Osteocyte (in vitro differentiated cells): ENCODE measurements at places on chromosomes 13 and 19.

GRCh38 chr19:5865772-5866171 lies 4.6 kb downstream of the FUT5 start:
- no peak for DNase-seq

- DNase-seq = no peak
Measured at GRCh38 chr13:101645871-101646270, 193.4 kb downstream of the ITGBL1 start.

DNA sequence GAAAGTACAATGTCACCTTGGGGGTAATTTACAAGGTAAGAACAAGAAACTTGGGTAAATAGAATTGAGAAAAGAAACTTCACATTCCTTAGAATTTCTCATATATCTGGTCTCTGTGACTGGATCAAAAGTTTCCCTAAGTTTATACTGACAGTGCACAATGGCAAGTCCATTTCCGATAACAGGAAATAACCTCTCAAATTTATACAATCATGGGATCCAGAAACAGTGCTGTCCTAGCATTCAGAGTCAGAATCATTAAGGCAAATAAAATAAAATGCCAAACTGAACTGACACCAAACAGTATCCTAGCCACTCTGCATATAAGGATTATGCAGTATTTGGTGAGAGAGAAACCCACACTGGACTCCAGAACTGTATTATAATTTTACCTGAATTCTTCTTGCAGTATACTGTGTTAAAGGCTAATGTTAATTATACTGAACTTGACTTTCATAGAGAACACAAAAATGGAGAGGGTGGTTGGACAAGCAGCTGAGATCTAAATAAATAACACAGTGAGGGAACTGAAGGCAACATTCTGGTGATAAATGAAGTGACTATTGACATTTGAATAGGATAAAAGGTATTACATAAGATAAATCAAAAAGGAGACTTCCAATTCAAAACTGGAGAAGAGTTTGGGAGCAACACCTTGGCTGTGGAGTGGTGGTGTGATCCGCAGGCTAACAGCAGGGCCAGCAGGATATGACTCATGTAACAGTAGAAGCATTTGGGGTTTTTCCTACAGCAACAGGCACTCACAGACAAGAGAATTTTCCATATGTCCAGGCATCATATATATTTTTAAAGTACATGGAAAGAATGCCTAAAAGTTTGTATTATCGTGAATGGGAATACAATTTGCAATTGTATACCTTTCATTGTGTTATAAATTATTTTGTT lies 932.5 kb upstream of the MIR17HG start:
- no peak for DNase-seq

- no peak for DNase-seq
Measured at GRCh38 chr13:104553186-104553585, 1487.0 kb upstream of the SLC10A2 start.

DNA sequence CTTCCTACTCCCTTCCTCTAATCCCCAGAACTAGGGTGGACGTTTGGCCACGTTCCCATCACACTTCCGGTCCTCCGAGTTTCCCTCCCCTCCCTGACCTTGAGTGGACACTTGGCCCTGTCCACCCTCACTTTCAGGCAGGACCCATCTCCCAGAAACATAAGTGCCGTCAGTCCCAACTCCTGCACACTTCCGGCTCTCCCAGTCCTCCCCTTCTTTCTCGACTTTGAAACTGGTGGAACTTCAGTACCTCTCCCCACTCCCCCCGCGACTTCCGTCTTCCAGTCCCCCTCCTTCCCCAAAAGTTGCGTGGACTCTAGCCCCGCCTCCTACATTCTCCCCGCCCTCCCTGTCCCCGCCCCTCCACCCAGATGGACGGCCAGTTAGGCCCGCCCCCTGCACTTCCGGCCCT lies 278 bp upstream of the ZNF274 start:
- DNase-seq = no peak

- peak; percentile 100 for DNase-seq
Measured at GRCh38 chr19:58558623-58559274, 338 bp upstream of the UBE2M start.

DNA sequence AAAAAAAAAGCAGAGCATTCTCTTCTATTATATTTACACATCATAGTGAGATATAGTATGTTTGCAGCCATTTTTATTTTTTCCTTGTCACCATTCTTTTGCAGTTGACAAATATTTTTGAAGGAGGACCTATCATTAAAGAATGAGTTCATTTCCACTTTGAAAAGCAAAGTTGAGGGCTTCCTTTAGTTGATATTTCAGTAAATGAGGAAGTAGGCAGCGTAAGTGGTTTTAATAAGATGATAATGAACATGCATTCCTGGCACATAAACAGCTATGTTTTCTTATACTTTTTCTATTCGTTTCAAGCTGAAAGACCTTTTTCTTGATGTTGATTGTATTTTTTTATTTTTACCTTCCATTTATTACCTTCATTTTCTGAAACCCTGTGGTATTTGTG lies 66.2 kb downstream of the ZMYM2 start:
- DNase-seq = no peak

DNA sequence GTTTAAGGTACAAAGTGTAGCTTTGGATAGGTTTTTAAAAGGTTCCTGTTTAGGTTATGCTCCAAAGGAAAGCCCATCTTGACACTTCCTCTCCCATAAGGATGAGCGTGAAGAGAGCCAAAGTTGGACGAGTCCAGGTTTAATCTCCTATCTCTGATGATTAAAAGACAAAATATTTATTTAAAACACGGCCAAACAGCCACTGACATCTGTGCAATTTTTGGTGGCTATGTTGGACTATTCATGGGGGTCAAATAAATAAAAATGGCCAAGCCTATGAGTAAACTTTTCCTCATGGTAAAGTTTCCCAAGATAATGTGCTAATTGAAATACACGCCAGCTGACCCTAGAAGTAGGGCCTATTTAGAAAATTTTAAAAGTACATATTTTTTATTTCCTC lies 69.0 kb upstream of the DOCK9 start:
- DNase-seq = no peak

- no peak for DNase-seq
Measured at GRCh38 chr13:85653681-85654080, 145.5 kb downstream of the SLITRK6 start.

GRCh38 chr13:45231722-45232121 lies 30.9 kb upstream of the KCTD4 start:
- no peak for DNase-seq

DNA sequence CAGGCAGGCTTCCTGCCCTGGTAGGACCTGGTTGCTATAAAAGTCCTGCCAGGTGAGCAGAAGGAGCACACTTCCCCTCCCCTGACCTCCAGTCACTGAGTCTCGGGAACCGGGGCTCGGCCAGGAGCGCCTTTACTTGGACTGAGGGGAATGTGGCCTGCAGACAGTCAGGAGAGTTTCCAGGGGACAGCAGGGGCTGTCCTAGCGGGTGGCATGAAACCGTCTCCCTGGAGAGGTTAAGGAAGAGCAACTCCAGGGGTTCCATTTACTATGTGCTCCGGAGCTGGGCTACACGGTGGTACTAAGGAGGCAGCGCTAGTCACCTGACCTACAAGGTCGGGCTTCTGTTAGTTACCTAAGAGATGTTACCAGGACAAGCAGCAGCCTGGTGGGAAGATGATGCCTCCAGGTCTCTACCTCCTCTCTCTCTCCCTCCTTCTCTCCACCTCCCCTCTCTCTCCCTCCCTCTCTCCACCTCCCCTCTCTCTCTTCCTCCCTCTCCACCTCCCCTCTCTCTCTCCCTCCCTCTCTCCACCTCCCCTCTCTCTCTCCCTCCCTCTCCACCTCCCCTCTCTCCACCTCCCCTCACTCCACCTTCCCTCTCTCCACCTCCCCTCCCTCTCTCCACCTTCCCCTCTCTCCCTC lies 4.1 kb upstream of the CNOT3 start:
- DNase-seq = peak; percentile 89

DNA sequence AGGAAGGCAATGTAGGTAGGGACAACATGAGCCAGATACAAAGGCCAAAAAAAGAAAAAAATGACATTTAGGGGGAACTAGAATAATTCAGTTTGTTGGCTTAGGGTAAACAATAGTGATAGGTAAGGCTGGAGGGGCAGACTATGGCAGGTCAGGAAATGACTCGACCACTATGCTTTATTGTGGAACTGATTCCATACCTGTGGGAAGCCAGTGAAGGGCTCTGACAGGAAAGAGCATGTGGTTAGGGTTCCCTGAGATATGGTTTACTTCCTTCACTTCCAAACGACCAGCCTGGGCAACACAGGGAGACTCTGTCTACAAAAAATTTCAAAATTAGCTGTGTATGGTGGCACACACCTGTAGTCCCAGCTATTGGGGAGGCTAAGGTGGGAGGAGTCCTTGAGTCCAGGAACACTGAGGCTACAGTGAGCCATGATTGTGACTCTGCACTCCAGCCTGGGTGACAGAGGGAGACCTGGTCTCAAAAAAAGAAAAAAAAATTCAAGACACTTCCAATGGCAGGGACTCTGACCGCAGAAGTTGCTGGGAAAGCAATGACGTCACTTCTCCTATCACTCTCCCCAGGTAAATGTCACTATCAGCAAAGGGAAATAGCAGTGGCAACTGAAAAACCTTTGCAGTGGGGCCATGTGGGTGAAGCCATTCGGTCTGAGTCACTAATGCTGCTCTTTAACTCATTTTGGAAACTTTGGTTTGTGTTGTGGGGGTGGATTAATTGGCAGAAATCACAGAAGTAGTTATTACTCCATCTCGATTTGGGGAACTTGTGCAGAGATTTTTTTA lies 192.8 kb upstream of the TSC22D1 start:
- no peak for DNase-seq

- DNase-seq = no peak
Measured at GRCh38 chr13:66461021-66461420, 769.1 kb downstream of the PCDH9 start.

GRCh38 chr13:108120302-108120701 lies 95.0 kb downstream of the LIG4 start:
- no peak for DNase-seq

DNA sequence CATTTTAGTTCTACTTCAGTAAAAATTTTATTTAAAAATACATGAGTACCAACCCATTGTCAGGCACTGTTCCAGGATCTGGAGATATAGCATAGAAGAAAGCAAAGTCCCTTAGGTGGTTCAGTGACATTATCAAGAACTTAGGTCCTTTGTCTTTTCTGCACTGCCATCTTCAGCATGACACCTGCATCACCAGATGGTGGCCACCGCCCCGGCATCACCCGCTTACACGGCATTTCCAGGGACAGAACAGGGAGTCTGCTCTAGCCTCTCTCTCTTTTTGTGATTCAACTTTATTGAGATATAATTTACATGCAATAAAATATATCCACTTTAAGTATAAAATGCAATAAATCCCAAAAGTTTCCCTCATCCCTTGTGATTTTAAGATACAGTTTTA lies 23.5 kb downstream of the DYRK1B start:
- no peak for DNase-seq

- no peak for DNase-seq
Measured at GRCh38 chr19:27868007-27868406, 1344.9 kb downstream of the UQCRFS1 start.

GRCh38 chr19:5600797-5601196 lies 21.8 kb downstream of the SAFB2 start:
- DNase-seq = no peak

- no peak for DNase-seq
Measured at GRCh38 chr13:75736173-75736572, 100.0 kb downstream of the LMO7 start.

DNA sequence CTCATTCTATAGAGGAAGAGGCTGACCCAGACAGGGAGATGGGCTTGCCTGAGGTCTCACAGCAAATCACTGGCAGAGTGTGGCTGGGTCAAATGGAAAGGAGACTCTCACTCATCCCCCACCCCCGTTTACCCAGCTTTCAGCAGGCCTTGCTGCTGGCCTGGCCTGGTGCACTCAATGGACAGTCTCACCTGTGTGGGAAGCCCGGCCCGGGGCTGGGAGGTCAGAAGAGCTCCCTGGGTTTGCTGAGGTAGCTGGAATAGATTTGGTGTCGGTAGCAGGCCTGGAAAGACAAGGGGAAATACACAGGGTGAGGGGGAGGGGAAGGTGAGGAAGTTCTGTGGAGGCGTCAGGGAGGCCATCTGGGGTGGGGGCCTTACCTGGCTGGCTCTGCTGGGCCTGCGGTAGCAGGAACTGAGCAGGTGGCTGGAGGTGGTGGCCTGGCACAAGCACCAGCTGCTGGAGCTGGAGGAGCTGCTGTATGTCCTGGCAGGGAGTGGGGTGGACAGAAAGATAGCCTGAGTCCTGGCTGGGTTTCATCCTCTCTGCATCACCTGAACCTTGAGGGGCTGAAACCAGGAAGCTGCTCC lies 23.5 kb downstream of the ZNF574 start:
- DNase-seq = no peak

GRCh38 chr19:39737891-39738290 lies at the start of gene CLC:
TSS of gene CLC (minus strand) at chr19:39738029. CDS start at chr19:39737952, 77 bp downstream.
- DNase-seq = no peak

- DNase-seq = peak; percentile 86
Measured at GRCh38 chr19:9075064-9075949, 11.6 kb upstream of the OR1M1 start.

DNA sequence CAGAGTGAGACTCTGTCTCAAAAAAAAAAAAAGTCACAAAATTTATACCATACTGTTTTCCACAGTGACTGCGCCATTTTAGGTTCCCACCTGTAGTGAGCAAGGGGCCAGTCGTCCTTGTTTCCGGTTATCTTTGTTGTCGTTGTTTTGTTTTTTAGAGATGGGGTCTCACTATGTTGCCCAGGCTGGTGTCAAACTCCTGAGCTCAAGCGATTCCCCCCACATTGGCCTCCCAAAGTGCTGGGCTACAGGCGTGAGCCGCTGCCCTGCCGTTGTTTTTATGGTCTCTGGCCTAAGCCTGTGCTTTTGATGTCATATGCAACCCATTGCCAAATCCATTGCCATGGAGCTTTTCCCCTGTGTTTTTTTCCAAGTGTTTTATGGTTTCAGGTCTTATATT lies 3.3 kb downstream of the UPF3A start:
- DNase-seq = no peak

- DNase-seq = no peak
Measured at GRCh38 chr19:33561261-33561660, 39.7 kb upstream of the PEPD start.

GRCh38 chr13:74886502-74886901 lies 595.5 kb downstream of the TBC1D4 start:
- DNase-seq = no peak

- DNase-seq = no peak
Measured at GRCh38 chr13:28471421-28471820, 23.5 kb downstream of the FLT1 start.

DNA sequence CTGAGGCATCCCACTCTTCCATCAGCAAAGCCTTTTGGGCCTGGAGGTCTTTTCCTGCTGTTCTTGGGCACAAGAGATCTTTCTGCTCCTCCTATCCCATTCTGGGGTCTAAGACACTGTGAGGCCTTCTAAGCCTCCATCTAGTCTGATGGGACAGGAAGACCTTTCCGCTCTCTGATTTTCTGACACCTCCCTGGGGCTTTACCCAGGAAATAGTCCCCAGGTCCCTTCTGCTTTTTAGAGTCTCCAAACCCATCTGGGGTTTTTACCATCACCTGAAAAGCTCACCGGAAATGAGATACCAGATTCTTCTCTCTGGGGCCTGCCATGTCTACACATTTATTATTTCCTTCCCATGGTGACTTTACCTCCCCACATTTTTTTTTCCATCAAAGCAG lies 21.1 kb downstream of the CLEC17A start:
- DNase-seq = no peak
